NCI-H1048 (cell line): ENCODE measurements at places on chromosomes 4 and X.

DNA sequence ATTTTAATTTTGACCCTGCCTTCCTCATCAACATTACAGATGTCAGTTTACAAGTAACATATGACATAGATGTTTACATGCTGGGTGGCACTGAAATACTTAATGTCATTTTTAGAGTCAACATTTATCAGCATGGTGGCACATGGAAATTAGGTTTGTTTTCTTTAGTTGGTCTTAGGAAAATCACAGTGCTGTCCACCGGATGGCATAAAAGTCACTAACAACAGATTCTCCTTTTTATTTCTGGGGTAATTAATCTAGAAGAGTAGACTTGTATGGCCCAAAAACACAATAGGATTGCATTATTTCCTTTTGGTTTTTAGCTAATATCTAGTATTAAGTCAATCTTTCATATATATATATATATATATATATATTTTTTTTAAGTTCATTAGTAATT, 88.6 kb upstream of the HHIP start:
- no peak for DNase-seq

DNA sequence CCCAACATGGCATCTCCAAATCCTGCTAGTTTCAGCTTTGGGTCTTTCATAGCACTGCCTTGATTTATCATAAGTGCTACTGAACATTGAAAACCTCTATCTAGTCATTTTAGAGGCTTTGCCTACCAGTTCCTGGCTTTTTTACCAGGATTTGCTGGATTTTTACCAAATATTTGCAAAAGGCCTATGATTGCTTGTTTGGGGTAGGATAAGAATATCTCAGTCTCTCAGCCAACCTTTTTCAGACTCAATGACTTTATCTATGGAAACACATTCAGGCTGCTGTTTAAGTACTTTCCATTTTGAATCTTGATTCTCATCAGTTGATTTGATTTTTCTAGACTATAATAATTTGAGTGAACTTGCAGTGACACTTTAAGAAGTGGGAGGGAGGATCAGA, 80.1 kb downstream of the NPFFR2 start:
- no peak for DNase-seq

DNA sequence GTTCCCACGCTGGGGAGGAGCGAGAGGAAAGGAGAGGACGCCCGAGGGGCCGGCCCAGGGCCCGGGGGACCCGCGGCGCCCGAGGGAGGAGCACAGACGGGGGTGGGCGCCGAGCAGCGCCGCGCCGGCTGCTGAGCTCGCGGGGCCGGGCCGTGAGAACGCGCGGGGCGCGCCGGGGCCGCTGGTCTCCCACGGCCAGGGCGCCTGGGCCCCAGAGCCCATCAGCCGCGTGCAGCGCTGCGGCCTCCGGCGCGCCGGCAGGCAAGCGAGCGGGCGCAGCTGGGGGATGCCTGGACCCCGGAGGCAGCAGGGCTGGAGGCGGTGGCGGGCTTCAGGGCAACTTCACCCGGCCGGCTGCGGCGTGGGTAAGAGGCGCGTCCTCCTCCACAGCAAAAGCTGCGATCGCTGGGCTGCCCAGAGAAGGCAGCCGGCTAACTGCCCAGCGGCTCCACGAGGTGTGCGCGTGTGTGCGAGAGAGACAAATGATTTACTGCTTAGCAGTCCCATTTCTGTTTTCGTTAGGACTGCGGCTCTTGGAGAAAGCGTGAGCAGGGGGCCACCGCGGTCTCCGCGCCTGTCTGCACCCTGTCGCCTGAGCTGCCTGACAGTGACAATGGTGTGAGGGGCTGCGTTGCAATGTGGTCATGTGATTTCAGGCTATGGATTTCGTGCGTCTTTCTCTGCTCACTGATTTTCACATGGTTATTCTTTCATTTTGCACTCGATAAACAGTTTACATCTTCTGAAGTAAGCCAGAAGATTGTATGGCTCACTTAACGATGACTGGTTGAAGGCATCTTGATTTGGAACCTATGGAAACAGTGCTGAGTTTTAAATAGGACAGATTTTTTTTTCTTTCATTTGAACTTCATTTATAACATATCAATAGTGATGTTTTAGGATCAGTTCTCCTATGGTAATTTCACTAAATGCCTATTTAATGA, 1.2 kb downstream of the GUCY1A1 start:
- no peak for DNase-seq

- no peak for DNase-seq
These were observed 58.8 kb downstream of the SPINK2 start for GRCh38 chr4:56762484-56763250.

DNA sequence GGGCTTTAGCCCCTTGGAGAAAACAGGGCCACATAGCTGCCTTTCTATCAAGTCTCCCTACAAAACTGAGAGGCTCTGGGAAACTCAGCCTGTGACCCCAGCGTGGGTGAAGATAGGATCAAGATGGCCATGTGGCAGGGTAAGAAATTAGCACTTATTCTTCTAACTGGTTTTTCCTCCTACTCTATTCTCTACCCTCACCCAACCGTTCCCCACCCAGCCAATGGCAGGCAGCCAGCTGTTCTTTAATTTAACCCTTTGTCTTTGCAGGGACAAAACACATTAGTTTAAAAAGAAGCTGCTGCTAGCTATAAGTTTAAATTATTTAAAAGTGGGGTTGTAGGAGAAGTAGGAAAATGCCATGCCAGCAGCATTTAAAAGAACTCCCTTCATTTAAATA, 2.8 kb downstream of the CLCN5 start:
- DNase-seq, result no peak

DNA sequence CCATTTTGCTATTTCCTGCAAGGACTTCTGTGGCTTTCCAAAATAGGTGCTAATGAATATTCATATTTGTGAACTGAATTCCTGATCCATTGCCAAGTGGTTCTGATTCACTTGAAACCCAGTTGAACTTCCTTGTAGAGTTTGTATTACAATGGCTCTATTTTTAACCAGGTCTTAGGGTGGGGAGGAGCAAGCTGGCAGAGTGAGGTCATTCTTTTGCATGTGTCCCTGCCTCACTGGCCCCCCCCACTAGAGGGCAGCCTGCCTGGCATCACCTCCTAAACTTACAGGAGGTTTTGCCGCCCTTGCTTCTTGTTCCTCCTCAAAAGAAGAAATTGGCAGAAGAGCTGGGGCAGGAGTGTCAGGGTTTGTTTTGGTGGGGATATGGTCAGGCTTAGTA, 10.5 kb downstream of the PTTG2 start:
- peak; percentile 24 for DNase-seq

GRCh38 chr4:152959080-152959479, 23.0 kb downstream of the FHDC1 start:
- DNase-seq, result no peak
